Kasumi-1 (cell line): ENCODE measurements at places on chromosomes 11 and 22.
A peak's percentile ranks its signal among the peaks of the same experiment; 100 is the strongest.

GRCh38 chr11:46858920-46859546, 13.0 kb upstream of the CKAP5 start:
- DNase-seq: no peak

DNA sequence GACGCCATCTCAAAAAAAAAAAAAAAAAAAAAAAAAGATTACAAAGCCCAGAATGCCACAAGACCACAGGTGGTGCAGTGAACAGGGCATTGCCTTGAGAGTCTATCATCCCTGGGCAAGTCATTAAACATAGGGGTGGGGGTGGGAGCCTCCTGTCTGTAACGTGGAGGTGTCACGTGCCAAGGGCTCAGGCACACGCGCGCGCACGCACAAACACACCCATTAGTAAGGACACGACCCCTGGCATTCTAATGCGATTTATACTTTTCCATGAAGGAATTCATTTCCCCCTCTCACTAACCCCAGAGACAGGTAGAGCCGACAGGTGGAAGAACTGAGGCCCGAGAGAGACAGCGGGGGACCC, 5.8 kb upstream of the GCAT start:
- DNase-seq: peak; percentile 17

DNA sequence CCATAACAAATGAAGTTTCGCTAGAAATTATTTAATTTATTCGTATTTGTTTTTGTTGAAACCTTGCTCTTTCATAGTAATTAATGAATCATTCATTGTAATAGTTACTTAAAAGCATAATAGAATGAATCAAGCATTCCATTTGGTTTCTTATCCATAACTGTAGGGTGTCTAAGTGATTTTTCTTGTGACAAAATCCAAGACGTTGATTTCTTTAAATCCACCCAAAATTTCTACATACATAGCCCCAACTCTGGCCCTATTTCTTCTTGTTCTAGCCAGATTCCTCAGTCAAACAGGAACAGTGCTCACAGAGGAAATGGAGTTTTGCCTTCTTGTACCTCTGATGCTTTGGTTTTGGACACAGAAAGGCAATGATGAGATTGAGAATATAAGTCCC, 25.5 kb downstream of the UBASH3B start:
- no peak for DNase-seq

- peak; percentile 76 for DNase-seq
Measured at GRCh38 chr11:35943713-35944502, at the start of gene LDLRAD3. Gene LDLRAD3 (plus strand): TSS chr11:35944062. CDS start chr11:35944099, 37 bp downstream.

DNA sequence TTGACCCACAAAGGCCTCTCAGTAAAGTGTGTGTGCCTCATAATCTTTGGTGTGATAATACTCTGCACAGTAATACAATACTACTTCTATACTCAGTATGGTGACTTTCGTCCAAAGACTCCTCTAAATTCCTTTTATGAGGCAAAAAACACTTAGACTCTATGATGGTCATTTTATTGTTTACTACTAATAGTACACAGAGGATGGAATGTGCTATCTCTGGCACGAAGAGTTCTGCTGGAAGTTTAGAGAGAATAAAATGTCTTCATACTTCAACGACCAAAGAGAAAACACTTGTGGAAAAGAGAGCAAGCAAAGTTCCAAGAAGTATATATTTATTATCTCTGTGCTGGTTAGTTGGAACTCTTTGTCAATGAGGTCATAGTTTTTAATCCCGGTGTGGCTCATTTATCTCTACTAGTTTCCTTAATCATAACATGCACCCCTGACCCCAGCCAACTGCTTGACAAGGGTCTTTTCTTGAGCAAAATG, 7.5 kb upstream of the CSTF3 start:
- no peak for DNase-seq

DNA sequence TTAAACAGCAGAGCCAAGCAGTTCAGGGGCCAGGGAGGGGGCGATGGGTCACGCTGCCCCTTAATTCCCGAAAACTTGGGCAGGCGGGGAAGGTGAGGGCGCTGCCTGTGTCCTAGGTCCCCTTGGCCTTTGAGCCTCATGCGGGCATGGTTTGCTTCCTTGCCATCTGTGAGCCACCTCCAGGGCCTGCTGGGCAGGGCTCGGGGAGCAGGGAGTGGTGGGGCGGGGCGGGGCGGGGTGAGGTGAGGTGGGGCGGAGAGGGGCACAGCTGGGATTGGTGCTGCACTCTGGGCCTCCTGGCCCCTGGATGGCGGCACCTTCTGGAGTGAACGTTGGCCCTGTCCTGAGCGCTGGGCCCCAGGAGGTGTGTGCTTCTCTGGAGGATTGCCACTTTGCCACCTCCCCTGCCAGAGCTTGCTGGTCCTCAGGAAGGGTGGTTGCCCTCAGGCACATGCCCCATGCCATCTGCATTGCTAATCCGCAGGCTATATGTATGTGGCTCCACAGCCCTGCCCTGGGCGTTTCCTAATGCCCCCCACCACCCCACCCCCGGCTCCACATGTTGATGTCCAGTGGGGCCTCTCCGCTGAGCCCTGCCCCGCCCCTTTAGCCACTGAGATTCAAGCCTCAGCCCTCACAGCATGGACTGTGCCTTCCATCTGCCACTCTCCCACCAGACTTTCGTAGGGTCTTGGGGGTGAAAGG, 352.5 kb downstream of the TBC1D22A start:
- DNase-seq: no peak

GRCh38 chr11:107606141-107606540, 15.2 kb downstream of the ELMOD1 start:
- DNase-seq: no peak

DNA sequence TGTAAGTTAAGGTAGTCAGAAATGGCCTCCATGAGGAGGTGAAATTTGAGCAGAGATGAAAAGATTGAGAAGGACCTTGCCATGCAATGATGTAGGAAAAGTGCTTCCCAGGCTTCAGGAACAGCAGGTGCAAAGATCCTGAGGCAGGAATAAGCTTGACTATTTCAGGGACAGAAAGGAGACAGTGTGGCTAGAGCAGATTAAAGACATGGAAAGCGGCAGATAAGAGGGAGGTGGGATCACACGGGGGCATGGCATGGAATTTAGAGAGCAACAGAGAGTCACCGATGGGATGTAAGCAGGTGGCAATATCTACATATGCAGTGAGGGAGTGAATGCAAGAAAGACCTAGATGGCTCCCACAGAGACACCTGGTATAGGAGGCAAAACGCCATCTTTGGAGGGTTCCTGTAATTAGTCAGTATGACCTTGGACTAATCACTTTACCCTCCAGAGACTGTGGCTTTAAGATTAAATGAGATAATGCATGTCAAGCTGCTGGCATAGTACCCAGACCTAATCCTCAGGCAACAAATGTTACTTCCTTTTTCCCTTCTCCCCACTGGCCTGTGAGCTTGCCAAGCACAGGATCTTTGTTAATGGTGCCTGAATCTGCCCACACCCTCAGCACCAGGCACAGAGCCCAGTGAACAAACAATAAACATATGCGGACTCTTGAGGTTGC, 24.6 kb upstream of the ACER3 start:
- DNase-seq: peak; percentile 28

DNA sequence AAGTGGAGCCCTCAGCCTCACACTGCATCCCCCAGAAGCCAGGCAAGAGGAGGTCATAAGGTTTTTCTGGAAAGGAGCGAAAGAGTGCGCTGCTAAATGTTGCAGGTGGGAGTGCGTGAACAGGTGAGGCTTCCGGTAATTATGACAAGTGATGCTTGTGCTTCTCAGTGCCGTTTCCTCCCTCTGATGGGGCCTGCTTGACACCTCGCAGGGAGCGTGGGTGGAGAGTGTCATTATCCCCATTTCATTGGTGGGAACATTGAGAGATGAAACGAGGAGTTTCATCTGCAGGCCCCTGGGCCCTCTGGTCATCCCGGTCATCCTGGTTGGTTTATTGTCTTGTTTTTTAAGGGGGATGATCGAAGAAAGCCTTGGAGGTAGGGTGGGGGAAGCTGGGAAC, 57.5 kb downstream of the BCR start:
- DNase-seq: no peak

DNA sequence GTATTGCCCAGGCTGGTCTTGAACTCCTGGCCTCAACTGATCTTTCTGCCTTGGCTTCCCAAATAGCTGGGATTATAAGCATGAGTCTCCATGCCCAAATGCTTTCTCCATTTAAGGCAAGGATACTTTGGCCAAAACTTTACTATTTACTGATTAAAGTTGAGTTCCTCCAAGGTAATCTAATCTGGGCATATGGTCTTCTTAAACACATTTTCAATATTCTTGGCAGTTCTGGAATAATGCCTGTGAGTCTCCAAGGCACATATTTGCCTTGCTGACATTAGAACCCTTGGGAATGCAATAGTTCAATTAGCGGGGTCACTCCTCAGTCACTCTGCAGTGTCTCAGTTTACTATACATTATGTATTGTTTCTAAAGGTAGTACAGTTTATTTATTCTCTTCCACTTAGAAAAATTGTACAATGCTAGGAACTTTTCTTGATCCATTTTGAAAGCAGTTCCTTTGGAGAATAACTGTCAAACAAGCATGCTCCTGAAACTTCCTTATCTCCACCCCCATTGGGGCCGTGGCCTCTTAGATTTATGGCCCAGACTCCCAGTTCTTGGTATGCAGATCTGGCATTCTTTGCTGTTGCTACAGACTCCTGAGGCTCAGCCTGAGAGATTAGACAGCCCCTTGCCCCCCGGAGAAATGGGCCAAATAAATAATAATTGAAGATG, 13.1 kb upstream of the RAB38 start:
- no peak for DNase-seq

DNA sequence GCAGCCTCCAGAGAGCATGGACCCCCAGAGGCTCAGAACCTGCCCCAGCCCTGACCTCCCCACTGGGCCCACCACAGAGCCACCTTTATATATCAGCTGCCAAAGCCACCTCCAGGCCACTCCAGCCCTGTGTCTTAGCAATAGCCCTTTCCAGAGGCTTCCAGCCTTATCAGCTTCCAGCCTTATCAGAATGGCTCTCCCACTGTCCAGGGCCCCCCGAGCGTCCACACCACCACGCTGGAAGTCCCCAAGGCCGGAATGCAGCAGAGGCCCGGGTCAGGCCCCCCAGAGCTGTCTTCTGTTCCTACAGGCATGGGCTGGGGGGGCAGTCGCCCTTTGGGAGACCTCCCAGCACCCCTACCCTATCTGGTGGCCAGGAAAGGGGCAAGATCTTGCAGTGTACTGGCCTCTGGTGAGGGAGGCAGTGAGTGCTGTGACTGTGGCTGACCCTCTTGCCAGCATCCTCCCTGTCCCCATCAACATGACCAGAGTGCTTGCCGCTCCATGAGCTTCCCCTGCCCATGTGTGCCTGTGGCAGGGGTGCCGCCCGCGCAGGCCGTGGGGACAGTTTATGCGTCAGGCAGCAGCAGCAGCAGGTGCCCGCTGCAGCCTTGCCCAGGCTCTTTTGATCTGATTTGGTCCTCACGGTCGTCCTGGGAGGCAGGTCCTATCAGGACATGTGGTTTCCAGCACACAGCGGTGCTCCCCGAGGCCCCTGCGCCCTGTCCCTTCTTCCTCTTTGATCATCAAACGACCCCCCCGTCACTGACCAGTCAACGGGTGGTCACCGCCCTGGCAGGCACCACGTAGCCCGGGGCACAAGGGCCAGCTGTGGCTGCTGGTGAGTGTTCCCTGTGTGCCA, 15.9 kb downstream of the OSBPL5 start:
- DNase-seq: no peak

DNA sequence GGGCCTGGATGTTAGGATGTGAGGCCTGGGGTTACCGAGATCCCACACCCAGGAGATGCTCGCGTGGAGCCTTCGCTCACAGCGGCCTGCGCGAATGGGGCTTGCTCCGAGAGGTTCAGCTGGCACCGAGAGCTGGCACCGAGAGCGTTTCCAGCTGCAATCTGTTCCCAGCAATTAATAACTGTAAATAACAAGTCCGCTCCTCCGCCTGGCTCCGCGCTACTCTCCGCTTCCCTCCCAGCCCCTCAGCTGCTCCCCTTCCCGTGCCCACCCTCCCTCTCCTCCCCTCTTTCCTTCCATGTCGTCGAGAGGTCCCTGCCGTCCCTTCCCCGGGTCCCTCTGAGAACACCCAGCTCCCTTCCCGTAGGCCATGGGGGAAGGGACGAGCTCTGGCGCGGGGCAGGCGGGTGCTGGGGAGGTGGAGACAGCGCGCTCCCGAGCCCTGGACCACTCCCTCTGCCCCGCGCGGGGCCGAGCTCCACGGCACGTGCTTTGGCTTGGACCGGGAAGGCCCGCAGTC, 110.8 kb downstream of the WNT7B start:
- no peak for DNase-seq

DNA sequence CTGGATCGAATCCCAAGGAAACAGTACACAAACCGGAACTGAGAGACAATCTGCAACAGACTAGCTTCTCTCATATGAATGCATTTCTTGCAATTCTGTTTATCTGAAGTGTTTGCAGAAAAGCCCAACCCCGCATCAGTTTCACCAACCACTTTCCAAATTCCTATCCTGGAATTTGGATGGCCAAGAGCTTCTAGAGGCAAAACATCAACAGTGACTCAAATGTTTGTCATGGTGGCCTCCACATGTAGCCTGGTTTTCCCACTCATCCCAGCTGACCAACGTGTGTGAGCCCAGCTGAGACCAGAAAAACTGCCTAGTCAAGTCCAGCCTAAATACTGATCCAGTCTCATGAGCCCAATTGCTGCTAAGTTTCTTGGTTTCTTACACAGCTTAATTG, 8.3 kb upstream of the MIEF1 start:
- DNase-seq: no peak

GRCh38 chr11:61971248-61972111, 4.0 kb upstream of the FTH1 start:
- peak; percentile 92 for DNase-seq

GRCh38 chr11:121749691-121750090, 296.9 kb upstream of the SORL1-AS1 start:
- DNase-seq: no peak

DNA sequence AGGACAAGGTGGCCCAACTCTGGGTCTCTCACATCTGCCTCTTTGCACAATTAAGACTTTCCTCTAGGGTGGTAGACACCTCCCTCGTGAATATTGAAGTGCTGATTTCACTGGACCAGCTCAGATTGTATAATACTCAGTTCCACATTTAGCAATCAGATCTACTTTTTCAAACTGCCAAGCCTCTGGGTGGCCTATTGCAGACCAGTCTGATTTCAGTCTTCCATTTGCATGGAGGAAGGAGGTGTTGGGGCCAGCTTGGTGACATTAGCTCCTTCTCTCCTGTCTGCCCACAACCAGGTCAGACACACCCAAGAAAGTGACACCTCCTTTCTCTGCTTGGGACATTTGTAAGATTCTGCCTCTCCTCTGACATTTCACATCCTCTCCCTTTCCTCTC, 78.2 kb downstream of the PPFIBP2 start:
- DNase-seq: no peak

DNA sequence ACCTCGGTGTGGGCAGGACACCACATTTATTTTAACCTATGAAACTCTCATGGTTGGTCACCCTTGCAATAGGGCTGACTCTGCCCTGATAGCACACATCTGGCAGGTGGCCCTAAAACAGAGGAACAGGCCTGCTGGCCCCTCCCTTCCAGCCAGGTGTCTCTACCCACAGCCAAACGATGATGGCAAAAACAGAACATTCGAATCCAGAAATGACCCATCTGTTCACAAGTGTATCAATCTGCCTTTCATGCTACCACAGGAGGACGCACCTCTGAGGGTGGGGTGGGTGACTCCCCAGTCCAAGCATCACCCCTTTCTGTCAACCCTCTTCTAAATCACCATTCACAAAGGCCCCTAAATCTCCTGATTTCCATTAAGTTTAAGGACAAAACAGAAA, 118.1 kb downstream of the ETS1 start:
- DNase-seq: no peak
